ENCODE measurements at places on chromosomes 3 and 15.

- no peak for DNase-seq
These were observed 47.9 kb downstream of the NAALADL2 start for GRCh38 chr3:174907027-174907426.

DNA sequence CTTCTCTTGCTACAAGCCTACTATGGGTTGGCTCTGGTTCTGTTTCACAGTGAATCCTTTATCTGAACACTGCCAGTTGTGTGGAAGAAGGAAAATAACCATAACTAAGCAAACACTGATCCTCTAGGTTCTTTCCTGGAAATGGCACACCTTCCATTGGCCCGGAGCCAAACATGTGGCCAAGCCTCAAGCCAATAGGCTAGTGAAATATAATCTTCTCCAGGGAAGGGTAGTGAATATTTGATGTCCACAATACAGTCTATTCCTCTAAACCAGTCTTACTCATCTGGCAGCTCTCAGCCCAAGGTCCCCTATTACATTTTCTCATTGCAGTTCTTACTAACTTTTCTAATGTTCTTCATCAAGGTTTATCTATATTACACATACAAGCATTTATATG is 921.3 kb downstream of the TUSC7 start:
- DNase-seq, result no peak

GRCh38 chr3:188270423-188270972 is 116.5 kb downstream of the LPP start:
- no peak for DNase-seq

GRCh38 chr3:102059145-102059943 is 210.0 kb downstream of the NFKBIZ start:
- DNase-seq, result peak; percentile 59

GRCh38 chr3:37814547-37814946 is 47.1 kb upstream of the CTDSPL start:
- DNase-seq, result peak; percentile 22

- no peak for DNase-seq
These were observed 3.7 kb downstream of the TMEM42 start for GRCh38 chr3:44865272-44866035.

- no peak for DNase-seq
These were observed 49.1 kb upstream of the SEC22A start for GRCh38 chr3:123152687-123153086.

GRCh38 chr15:61743345-61743909 is 316.8 kb downstream of the VPS13C start:
- no peak for DNase-seq

DNA sequence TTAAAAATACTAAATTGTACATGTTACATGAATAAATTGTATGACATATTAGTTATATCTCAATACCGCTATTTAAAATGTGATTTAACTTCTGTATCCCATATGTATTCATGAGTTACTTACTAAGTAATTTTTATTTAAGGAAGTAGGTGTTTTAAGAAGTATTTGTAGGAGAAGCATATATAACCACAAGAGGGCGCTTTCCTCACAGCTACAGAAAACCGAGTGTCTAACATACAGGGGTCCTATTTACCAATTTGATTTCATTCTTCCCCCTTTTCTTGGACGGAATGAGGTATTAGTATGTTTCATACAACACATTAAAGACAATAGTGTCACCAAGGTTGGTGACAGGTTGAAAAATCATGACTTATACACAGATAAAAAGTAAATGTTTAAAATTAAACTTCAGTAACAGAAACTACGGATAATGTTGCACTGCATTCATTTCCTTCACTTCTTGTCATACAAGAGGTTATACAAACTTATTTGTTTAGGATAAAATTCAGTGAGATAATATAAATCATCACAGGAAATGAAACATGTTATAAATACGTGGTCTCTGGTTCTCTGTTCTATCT is 253.6 kb downstream of the MAGI1 start:
- DNase-seq, result peak; percentile 13

- DNase-seq, result peak; percentile 54
These were observed 654 bp downstream of the PIK3CA start for GRCh38 chr3:179148616-179149405.

GRCh38 chr3:71815340-71816067 is 30.6 kb upstream of the PROK2 start:
- DNase-seq, result no peak

GRCh38 chr3:72891053-72891855 is 3.4 kb downstream of the GXYLT2 start:
- DNase-seq, result no peak

DNA sequence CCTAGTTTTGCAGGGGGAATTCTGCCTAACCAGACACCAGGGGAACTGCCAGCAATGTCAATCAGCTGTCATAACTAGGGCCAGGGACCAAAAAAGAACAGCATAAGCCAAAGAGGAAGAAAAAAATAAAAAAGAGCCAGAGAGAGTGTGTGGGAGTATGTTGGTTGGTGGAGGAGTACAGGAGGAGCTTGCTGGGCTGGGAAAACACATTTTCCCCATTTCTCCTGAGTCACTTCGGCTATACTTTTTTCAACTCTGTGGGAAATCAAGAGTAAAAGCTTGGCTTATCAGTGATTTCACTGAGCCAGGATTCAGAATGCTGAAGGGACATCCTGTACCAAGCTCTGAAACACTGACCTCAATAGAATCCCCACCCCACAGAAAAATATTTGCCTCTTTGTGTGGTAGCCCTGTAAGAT is 144.7 kb upstream of the DPH6 start:
- DNase-seq, result no peak

- DNase-seq, result no peak
These were observed 42.6 kb downstream of the PHLDB2 start for GRCh38 chr3:111901637-111902036.

DNA sequence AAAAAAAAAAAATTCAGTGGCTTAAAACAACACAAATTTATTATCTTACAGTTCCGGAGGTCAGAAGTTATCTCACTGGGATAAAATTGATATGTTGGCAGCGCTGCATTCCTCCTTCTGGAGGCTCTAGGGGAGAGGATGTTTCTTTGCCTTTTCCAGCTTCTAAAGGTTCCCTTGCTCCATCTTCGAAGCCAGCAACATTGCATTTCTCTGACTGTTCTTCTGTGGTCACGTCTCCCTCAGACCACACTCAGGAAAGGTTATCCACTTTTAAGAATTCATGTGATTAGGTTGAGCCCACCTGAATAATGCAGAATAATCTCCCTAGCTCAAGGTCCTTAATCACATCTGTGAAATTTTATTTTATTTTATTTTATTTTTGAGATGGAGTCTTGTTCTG is 23.4 kb upstream of the ACAP2 start:
- DNase-seq, result no peak

- DNase-seq, result no peak
These were observed 25.2 kb upstream of the CLSTN2 start for GRCh38 chr3:139909811-139910210.

DNA sequence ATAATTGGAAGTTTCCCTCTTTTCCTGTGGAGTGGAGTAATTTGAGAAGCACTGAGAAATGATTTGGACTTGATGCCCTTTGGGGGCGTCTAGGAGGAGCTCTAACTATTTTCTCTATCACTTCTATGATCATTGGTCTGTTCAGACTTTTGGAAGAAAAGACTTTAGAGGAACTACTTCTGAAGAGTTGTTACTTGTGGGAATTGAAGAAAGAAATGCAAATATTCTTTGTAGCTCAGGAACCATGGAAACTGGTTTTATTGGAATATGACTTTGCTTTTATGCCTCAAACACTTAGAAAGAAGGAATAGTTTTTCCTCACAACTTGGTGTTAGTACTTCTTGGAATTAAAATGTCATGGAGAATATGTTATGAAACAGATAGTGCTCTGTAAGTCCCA is 122.0 kb upstream of the ALDH1A3 start:
- DNase-seq, result no peak

DNA sequence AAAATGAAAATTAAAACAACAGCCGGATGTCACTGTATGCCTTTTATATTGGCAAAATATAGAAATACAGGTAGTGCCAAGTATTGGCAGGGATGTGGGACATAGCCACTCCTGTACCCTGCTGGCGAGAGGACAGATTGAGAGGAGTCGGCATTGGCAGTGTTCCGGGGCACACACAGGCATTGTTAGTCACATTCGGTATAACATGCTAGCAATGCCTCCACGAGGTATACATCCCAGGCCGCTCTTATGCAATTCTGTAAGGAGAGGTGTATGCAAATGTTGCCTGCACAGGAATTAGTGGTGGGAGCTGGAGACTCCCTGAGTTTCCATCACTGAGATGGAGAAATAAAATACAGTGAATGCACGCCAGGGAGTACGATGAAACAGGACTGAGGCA is 99.4 kb upstream of the DLG1 start:
- no peak for DNase-seq

DNA sequence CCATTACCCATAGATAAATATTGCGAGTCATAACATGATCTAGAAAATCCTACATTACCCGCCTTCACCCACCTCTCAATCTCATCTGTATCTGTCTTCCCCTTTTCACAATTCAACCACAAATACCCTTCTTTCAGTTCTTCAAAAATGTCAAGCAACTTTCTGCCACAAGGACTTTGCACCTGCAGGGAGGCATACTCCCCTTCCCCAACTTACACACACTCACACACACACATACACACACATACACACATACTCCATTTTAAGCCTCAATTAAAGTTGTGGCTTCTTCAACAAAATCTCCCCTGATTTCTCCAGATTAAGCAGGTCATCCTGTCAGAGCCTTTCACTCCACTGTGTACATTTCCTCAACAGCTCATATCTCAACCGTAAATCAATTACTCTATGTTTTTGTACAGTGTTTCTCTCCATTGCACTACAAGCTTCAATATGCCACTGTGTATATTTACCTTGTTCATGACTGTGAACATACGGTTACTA is 33.1 kb upstream of the CCDC50 start:
- no peak for DNase-seq

DNA sequence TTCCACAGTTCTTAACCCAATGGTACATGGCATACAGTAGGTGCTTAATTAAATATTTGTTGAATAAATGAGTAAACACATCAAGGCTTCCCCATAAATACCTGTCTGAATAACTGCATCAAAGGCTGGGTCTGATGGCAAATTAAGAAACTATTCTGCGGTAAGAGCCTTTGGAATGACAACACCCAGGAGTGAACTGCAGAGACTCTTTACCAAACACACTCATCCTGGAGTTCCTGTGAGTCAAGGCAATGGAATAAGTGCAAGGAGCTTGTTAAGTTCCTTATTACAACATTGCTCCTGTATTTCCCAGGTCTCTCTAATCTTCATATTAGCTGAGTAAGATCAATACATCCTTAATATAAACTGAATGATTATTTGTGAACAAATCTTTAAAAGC is 119.9 kb upstream of the STT3B start:
- no peak for DNase-seq

DNA sequence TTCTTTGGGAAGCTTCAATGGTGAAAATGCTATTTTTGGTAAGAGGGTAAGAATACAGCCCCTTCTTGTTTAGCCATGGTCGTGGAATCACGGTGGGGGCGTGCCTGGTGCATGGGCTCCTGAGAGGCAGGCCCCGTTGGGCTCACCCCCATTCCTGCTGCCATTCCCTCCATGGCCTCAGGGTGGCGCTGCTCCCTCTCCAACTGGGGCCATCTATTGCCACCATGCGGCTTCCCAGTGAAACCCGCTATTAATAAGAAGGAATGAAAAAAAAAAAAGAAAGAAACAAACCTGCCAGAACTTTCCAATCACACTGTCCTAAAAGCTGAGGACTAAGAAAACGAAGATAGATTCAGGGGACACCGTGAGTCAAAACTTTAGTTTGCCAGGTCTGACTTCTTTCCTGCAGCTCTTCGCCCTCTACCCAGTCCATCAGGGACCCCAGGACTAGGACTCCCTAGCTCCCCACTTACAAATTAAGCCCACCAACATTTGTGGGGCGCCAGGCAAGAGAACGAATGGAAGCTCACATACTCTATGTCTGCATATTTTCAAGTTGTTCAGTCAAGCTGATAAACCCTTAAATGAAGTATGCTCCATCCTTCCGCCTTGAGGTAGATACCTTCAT is 30.6 kb upstream of the ABHD2 start:
- DNase-seq, result peak; percentile 80

- no peak for DNase-seq
These were observed 42.0 kb upstream of the CGNL1 start for GRCh38 chr15:57334257-57334656.

GRCh38 chr3:119396870-119397269 is 66.5 kb downstream of the TMEM39A start:
- no peak for DNase-seq

- DNase-seq, result peak; percentile 87
These were observed 26.3 kb downstream of the NR2F2 start for GRCh38 chr15:96356494-96357455.

GRCh38 chr3:46409739-46410489 is 2.9 kb downstream of the CCRL2 start:
- no peak for DNase-seq

- DNase-seq, result peak; percentile 89
These were observed at the start of gene PLXND1 for GRCh38 chr3:129606636-129607390. Gene PLXND1 (minus strand): TSS chr3:129606676. CDS start chr3:129606639, 37 bp downstream.

DNA sequence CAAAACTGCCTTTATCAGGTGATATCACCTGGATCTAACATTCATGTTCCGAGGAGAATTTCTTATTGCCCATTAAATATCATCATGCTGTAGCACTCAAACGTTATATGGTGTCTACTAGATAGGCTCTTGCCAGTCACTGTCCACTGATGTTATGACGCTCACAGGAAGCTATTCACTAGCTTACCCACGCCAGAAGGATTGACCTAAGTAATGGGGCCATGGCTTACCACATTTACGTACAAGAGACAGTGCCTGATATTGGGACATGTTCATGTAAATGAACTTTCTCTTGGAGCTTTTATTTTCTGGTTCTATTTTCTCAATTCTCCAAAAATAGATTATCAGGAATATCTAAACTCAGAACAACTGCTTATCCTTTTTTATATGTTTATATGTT is 91.7 kb upstream of the NAALADL2 start:
- DNase-seq, result no peak

DNA sequence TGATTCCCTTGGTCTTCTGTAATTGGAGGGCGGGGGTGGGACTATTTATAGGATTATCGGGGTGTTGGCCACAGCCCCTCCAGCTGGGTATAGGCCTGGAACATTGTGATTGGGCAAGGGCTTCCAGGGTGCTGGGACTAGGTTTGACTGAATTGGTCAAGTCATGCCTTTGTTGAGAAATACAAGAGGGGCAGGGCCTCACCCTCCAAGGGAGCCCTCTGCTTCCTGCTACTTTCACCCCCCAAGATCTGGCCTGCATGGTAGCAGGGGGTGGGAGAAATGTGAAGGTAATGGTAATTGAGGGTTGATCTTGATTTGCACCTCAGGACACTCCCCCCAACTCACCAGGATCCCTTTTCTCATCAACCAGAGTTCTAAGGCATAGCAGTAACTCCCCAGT is 25.2 kb downstream of the TRIM71 start:
- DNase-seq, result no peak

GRCh38 chr3:109177908-109178307 is 41.4 kb downstream of the C3orf85 start:
- no peak for DNase-seq

DNA sequence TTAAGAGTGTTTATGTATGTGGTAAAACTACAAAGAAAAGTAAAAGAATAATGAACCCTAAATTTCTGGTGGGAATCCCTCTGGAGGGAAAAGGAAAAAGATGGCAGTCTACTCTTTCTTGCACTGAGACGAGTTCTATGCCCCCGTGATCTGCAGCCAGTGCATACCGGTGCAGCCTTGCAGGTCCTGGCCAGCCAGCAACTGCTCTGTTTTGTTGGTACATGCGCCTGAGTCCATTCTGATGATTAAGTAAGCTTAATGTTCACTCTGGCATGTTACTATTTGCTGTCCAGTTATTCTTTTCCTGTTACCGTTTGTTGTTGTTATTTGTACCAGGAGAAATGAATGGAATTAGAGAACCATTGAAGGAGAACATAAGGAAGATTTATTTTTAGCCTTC is 95.1 kb upstream of the TMC3 start:
- no peak for DNase-seq

Measured in GM20000 (cell line).